ENCODE measurements at places on chromosomes 7 and 10. TPM values are rescaled to one million over a fixed set of nuclear protein-coding genes. Genes with fewer than 3 reads are reported as not detected.

CCL24 gene
- not detected for total RNA-seq

ZDHHC6 gene
- total RNA-seq, result 12.3 TPM

MKI67 gene
- total RNA-seq, result 17.1 TPM

MNX1 gene
- 1.2 TPM for total RNA-seq

CRHR2 gene
- not detected for total RNA-seq

RELN gene
- total RNA-seq, result not detected

ODAD2 gene
- total RNA-seq, result 6.7 TPM

HMX2 gene
- 0.07 TPM for total RNA-seq

OPN4 gene
- total RNA-seq, result not detected

GHRHR gene
- total RNA-seq, result 2.7 TPM

NSUN5 gene
- 90.9 TPM for total RNA-seq

IDI2 gene
- not detected for total RNA-seq

ZNF503 gene
- 0.37 TPM for total RNA-seq

SEMA3E gene
- total RNA-seq, result 1.7 TPM

CFTR gene
- 0.04 TPM for total RNA-seq

KCNMA1 gene
- 0.94 TPM for total RNA-seq

UFSP1 gene
- total RNA-seq, result 12.2 TPM

CUZD1 gene
- 0.11 TPM for total RNA-seq

GNA12 gene
- 23.3 TPM for total RNA-seq

CCL26 gene
- total RNA-seq, result 2.6 TPM

GNG11 gene
- 1.9 TPM for total RNA-seq

AKAP9 gene
- 16.3 TPM for total RNA-seq

GDF2 gene
- total RNA-seq, result not detected

SHTN1 gene
- total RNA-seq, result 8.5 TPM

SPDYE16 gene
- total RNA-seq, result not detected

CTAGE8 gene
- total RNA-seq, result not detected

VWDE gene
- total RNA-seq, result 22.8 TPM

TOMM7 gene
- total RNA-seq, result 485 TPM

TRUB1 gene
- total RNA-seq, result 22.9 TPM

HMX3 gene
- total RNA-seq, result not detected

MBL2 gene
- total RNA-seq, result not detected

ELN gene
- 2.7 TPM for total RNA-seq

ANXA8L1 gene
- total RNA-seq, result not detected
